Hematopoietic multipotent progenitor cell treated with erythropoietin and hydrocortisone succinate and interleukin-3 and kit ligand, for 6 days (in vitro differentiated cells): ENCODE measurements at places on chromosomes 11 and 22.
A peak's percentile ranks its signal among the peaks of the same experiment; 100 is the strongest.

DNA sequence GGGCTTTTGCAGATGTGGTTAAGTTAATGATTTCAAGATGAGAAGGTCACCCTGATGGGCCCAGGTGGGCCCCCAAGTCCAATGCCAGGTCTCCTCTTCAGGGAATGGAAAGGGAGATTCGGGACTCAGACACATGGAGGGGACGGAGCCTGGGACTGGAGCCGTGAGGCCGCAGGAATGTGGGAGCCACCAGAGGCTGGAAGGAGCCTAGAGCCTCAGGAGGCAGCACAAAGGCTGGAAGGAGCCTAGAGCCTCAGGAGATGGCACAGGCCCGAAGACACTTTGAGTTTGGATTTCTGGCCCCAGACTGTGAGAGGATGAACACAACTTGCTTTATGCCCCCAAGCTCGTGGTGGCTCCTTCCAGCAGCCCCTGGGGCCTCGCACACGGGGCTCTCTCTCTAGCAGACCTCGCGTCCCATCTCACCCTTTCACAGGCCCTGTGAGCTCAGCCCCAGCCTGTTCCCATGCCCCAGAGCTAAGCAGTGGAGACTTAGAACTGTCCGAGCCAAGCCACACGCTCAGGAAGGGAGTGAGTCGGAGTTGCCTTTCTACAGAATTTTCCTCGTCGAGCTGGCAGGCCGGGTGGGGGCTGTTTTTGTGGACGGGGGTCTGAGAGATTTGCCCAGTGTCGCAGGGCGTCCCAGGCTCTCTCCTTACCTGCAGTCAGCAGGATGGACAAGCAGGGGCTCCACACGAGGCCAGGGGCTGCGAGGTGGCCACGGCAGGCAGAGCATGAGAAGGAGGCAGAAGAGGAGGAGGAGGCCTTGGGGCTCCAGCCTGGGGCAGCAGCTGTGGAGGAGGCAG, 937.6 kb downstream of the BRD1 start:
- DNase-seq = no peak

DNA sequence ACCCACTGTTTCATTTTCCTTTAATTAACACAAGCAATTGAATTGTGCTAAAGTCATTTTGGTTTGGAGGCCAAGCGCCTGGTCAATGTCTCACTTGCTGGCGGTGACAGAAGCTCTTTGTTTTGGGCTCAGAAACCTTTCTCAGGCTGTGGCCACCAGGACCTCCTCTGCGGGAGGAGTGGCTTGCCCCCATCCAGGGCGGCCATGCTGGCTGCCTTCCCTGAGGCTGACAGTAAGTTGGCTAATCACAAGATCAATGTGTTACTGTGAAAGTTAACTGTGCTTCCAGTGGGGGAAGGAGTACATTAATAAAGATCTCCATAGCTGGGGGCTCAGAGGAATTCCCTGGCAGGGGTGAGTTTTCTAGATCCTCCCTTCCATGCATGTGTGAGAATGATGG, 1074.5 kb downstream of the NTM start:
- DNase-seq = no peak

- DNase-seq = no peak
Observed at GRCh38 chr22:46684706-46685105, 53.3 kb downstream of the CERK start.

DNA sequence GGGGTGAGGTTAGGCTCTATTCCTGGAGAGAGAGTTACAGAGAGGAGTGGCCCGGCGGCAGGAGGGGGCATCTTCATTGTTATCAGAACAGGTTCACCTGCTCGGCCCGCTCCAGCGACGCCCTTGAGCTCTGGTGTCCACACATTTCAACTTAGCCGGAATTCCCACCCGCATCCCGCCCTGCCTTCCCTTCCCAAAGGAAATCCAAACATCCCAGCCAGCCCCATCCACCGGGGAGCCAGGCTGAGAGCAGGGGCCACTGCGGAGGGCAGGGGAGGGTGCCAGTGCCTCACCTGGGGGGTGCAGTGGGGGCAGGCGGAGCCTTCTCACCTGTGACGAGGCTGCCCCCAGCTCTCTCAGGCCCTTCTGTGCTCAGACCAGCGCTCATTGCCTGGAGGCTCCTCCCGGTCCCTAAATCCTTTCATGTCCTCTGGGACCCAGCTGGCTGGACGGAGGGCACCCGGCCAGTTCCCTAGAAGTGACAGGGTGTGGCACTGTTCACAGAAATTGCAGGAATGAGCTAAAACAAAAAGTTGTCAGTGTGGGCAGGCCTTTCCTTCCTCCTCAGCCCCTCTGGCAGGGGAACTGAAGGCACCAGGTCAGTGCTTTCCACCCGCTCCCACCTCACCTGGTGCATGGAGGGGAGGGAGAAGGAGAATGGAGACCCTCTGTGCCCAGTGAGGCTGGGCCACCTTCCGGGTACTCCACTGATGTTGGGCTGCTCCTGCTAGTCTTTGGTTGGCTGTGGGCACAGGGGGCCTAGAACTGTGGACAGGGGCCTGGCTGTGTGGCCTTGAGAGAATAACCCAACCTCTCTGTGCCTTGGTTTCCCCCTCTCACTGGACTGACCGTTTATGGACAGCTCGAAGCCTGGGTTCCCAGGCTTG, 2.2 kb upstream of the MRGPRG start:
- peak; percentile 23 for DNase-seq

DNA sequence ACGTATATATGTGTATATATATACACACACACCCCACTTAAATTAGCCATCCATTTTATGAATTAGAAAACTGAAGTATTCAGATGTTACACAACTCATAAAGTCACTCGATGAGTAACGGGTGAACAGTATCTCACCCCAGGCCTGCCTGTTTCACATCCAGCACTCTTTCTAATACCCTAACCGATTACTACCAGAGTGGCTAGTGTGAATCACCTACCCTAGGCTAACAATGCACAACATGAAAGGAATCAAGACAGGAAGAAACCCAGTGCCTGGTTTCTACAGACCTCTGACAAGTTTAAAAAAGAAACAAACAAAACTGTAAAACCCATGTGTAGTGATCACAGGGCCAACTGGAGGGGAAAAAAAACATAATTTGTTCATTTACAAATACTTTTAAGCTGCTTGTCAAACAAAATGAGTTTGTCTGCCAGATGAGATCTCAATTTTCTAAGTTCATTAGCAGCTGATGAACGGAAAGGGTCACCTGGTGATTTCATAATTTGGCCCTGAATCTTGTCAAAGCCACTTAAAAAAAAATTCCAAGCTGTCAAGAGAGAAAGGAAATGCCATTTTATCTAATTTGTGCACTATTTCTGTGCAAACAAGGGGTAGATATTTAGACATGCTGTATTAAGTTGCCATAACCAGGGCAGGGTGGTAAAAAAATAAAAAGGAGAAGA, 134.8 kb downstream of the LARGE1 start:
- DNase-seq = no peak

- DNase-seq = no peak
Observed at GRCh38 chr11:60874421-60875365, 7.4 kb downstream of the ZP1 start.

- no peak for DNase-seq
Observed at GRCh38 chr11:125402435-125402834, 93.6 kb downstream of the FEZ1 start.

GRCh38 chr11:128349650-128350299, 237.6 kb downstream of the ETS1 start:
- no peak for DNase-seq

- DNase-seq = no peak
Observed at GRCh38 chr11:68457216-68457897, 3.2 kb upstream of the PPP6R3 start.

DNA sequence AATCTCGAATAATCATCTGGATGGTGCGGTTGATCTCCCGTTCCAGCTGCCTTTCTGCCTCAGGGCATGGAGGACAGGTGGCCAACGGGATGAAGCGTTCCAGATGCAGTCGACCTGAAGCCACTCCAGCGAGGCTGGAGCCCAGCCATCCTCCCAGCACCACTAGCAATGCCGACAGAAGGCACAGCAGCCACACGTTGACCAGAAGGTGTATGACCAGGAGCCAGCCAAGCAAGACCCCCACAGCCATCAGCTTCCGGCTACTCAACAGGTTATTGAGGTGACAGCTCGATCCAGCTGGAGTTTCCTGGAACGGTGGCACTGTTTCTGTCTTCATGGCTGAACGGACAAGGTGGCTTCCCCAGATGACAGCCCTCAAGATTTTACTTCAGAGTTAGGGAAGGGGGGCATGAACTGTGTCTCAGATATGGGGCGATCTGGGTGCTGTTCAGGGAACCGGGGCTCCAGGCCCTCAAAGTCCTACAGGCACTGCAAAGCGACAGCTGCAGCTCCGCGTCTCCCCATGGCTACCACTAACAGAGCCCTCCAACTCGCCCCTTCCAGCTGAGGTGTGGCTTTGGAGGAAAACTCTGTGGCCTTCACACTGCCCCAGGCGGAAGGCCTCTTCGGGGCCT, 559 bp downstream of the SNX19 start:
- no peak for DNase-seq

DNA sequence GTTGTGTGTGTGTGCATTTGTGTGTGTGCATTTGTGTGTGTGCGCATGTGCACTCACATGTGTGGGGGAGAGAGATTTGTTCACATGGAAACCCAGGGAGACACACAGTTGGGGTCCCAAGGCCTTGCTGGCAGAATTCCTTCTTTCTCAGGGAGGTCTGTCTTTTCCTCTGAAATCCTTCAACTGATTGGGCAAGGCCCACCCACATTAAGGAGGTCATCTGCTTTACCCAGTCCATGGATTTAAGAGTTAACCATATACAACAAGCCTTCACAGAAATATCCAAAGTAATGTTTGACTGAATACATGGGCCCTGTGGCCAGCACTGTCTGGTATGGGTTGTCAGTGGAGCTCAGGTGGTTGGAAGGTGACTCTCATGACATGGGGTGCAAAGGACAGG, 641.4 kb downstream of the BRD1 start:
- DNase-seq = no peak

DNA sequence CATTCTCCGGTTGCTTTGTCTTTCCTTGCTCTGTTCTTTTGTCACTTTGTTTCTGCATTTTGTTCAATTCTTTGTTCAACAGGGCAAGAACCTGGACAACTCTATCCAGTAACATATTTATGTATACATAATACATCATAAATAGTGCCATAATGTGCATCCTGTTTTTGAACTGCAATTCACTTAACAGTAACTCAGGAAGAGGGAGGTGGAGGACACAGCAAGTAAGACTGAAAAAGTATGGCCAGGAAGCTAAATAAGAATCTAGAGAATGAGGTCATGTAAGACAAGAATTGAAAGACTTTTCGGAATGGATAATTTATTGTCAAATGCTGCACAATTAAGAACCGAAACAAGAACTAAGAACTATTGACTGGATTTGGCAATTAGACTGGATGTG, 29.2 kb upstream of the CHORDC1 start:
- DNase-seq = no peak

DNA sequence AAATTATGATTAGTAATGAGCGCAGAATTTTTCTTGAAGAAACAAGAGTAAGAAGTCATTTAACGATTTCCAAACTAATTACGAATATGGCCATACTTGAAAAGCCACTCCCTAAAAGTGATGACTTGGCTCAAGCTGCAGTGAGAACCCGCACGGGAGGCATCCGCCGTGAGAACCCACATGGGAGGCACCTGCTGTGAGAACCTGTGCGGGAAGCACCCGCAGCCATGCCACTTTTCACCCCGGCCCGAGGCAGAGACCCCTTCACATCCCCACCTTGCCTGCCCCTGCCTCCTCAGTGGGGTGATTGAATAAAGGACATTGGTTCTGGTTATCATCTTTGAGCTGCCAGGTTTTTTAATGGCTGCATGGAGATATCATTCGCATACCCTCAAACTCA, 89.7 kb downstream of the BRD1 start:
- DNase-seq = no peak

DNA sequence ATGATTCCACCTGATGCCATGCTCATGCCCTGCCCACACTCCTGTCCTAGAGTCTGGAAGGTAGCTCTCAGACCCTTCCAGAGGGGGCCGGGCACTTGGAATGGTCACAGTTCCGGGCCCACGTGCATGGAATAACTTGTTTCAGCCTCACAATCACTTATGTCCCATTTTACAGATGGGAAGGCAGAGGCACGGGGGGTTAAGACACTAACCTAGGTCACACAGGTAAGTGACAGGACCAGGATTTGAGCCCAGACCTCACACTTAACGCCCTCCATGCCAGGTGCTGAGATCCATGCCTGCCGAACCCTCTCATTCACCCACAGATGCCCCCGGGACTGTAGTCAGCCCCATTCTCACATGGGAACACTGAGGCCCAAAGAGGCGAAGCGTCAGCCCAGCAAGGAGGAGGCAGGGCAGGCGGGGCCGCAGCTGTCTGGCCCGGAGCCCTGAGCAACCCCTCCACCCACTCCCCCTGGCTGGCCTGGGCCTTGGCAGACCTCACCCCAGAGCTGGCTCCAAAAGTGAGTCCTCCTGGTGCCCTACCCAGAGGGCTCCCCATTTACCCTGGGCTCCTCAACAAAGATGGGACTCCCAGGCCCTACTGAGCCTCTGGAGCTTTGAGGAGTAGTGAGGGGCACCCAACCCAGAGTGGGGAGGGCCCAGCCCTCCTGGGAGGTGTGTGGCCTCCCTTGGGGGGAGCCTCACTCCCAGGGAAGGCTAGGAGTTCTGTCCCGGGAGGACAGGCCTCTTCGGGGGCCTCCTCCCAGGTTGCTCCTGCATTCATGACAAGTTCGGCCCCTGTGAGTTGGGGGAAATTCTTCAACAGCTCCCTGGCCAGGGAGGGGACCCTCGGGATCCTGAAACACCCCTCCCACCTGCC, 2.4 kb upstream of the ALDH3B1 start:
- no peak for DNase-seq

- DNase-seq = no peak
Observed at GRCh38 chr11:16769386-16769785, 30.9 kb downstream of the C11orf58 start.

DNA sequence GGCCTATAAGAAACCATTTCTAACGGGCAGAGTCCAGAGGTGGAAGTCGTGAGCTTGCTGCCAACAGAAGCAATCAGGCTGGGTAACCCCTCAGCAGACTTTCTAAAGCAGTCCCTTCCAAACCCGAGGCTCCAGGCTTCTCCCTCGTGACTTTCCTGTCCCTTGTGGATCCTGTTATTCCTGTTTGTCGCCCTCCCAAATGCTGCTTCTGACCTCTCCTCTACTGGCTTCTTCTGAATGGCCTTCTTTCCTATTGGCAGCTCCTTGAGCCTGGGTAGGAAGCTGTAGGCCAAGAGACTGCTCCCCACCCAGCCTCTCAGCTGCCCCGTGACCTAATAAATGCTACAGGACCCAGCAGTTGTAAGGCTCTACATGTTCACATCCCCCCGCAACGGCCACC, 35.0 kb downstream of the MAFF start:
- no peak for DNase-seq

GRCh38 chr11:9380773-9381172, 3.7 kb upstream of the IPO7 start:
- DNase-seq = no peak

GRCh38 chr11:116326146-116326545, 446.6 kb downstream of the BUD13 start:
- DNase-seq = no peak

DNA sequence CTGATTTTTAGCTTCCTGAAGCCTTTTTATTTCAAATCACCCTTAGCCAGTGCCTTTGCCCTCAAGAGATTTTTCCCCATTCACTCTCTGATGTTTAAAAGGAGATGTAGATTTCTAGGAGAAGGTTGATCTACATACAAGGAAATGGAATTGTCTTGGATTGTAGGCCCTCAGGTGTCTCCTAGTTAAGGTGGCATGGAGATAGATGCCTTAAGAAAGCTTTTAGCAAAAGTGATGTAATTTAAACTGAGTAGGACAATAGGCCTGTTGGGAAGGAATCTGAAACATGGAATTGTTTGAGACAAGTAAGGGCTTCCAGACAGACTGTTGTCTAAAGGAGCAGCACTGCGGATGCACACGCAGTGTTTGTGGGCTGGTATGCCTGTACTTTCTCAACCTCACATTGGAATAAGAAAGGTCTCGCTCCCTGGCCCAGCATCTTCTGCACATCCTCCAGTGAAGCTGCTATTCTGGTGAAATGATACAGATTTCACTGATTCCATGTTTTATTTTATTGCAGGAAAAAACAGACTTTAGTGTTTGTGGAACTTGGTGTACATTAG, 69.8 kb upstream of the SLC25A18 start:
- no peak for DNase-seq
